ENCODE measurements at places on chromosomes 6 and 20.

GRCh38 chr6:2575236-2575635, 175.5 kb downstream of the MYLK4 start:
- no peak for DNase-seq

DNA sequence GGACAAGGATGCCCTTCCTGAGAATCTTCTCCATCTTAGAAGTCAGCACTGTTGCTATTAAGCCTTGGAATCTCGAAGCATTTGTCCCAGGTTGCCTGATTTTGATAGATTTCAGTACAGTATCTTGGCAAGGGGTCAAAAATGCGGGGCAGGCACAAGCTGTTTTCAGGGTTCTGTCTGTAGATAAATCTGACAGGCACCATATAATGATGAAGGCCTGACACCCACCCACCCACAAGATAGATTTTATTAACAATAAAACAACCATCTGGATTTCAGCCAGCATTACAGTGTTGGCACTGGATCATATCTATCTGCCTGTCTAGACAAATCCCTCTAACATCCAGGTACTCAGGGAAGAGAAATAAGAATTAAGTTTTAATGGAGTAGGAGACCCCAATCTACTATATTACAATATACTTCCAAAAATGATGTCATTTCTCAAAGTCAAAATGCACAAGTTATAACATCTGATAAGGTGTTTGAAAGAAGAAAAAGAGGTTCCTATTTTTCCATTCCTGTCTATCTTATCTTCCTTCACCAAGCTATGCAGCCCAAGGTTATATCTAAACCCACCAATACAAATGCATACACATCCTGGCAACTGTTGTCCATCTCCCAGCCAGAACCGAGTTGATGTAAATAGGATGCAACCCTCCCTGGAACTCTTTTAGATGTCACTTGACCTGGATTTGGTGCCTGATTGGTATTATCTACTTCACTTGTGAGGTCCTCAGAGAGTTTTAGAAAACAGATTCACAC, 10.7 kb downstream of the NEDD9 start:
- DNase-seq, result no peak

GRCh38 chr6:32222333-32223230, 1.3 kb downstream of the NOTCH4 start:
- DNase-seq, result no peak

DNA sequence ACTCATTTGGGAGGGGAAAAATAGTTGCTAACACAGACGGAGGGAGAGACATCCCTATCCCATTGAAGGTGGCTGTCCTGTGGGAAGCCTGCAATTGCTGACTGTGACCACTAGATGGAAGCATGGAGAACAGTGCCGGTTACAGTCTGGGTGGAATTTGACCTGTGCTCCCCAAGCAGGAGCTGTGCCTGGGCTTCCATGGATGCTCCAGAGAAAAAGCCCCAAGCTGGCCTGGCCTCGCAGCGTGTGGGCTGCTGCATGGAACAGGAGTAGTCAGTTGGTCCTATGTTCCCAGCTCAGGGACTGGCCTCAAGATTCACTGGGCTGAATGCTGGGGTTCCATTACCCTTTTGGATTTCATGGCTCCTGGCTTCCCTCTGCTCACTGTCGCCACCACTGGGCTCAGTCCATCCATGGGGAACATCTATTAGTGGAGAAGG, 116.3 kb upstream of the CHD6 start:
- DNase-seq, result no peak

DNA sequence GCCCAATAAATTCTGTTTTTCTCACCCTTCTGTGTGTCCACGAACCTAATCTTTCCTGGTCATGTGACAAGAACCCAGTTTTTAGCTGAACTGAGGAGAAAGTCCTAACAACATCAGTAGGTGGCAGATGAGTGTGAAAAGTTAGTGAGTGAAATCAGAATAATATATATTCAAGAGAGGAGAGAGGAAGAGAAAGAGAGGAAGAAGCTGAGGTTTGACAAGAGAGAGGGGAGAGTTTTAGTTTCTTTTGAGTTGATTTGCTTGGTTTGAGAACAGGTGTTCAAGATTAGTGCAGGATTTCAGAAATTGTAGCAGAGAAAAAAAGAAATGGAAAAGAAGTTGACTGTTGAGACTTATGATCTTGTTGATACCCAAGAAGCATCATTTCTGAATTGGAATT, 930.5 kb upstream of the FLRT3 start:
- DNase-seq, result no peak

GRCh38 chr6:111113336-111114086, 26.2 kb downstream of the SLC16A10 start:
- no peak for DNase-seq

DNA sequence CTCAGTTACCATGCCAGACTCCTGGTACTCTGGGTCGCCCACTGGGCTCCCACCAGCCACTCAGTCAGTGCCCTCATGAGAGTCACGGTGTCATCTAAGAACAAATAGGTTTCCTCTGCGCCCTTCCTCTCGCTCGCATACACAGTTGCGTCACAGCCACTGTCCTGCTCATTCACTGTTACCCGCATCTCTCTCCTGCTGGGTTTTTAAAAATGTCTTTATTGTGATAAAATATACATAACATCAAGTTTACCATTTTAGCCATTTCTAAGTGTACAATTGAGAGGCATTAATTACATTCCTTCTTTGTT, 4.0 kb downstream of the TEAD3 start:
- no peak for DNase-seq

DNA sequence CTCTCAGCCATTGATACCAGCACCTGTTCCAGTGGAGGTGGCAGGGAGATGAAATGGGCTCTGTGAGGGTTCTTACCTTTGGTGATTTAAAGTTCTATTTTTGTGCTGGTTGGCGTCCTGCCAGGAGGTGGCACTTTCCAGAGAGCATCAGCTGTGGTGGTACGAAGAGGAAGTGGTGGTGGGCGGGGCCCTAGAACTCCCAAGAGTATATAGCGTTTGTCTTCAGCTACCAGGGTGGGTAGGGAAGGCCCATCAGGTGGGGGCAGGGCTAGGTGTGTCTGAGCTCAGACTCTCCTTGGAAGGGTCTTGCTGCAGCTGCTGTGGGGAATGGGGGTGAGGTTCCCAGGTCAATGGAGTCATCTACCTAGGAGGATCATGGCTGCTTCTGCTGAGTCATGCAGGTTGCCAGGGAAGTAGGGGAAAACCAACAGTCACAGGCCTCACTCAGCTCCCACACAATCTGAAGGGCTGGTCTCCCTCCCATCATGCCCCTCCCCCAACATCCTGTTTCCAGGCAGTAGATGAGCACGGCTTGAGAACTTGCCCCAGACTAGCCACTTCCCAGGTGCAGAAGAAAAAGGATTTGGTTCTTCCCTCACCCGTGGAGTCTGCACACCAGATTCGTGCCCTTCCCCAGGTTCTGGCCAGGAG, 46.6 kb downstream of the MOXD1 start:
- peak; percentile 9 for DNase-seq

GRCh38 chr20:32523613-32524213, 61.4 kb downstream of the NOL4L start:
- no peak for DNase-seq

GRCh38 chr20:24868396-24868927, 80.6 kb upstream of the CST7 start:
- DNase-seq, result no peak

DNA sequence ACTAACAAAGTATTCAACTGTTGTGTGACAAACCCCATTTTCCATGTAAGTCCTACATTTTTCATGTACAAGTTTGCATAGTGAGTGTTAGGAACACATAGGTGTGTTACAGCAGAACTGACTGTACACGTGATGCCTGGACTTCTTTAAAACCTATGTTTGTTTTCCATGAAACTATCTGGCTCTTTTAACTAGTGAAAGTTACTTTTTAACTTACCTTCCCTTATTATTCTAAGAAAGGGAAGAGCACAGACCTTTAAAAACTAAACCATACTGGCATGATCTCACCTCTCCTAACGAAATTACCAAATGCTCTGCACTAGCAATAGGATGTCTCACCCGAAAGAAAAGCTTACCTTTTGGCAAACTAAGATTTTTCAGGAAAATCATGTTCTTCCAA, 87.8 kb downstream of the CENPW start:
- no peak for DNase-seq

DNA sequence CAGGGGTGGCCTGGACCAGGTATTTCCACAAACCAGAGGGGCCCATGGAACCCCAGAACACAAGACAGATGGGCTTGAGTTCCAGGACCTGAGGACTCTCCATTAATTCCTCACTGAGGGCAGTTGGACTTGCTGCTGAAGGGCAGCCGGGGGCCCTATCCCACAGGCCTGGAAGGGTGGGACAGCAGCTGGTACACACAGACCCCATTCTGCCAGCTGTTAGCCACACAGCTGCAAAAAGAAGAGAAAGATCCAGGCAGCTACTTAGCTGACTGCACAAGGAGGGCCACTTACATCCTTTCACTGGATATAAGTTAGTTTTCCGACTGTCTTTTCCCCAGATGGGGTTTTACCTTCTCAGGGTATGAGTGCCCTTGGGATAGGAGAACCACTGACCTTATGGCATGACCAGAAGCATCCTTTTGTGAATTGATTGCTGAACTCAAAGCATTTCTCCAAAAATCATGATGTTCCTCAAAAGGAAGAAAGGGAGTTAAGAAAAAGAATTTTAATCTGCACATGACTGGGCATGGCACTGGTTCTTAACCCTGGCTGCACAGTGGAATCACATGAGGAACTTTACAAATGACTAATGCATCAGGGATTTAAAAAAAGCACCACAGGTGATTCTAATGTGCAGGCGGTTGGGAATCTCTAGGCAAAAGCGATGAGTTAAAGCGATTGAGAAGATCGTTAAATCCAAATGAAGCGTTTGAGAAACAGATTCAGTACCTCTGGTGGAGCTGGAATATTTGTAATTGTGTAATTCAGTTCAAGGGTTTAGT, 199.4 kb downstream of the TFAP2A start:
- no peak for DNase-seq

- DNase-seq, result no peak
Measured at GRCh38 chr6:40807484-40807883, 220.3 kb upstream of the LRFN2 start.

DNA sequence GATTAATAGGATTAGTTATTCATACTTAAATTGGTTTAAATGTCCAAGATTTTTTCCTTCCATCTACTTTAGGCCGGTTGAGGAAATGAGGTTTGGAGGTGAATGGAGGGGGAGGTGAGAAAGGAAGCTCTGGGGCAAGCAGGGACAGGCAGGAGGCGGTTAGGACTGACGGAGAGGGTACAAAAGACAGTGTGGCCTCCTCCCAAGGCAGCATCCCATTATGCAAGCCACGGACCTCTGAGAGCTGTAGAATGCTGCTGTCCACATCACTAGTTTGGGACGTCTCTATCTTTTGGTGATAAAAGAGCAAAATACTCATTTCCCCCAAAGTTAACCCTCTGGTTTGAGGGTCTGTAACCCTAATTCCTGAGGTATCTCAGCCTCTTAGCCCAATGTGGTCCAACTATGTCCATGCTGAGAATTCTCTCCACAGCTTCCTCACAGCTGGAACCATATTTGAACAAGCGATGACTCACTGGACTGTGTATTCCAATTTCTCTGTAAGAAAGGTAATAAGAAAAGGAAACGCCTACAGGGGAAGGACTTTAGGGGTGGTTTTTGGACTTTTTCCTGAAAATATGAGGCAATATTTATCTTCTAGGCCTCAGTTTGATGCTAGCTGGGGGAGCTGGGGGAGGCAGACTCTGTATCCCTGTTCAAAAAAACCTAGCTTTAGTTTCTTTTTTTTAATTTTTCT, 172.2 kb downstream of the TFAP2B start:
- DNase-seq, result no peak

GRCh38 chr6:54291738-54292137, 16.5 kb upstream of the TINAG start:
- no peak for DNase-seq

DNA sequence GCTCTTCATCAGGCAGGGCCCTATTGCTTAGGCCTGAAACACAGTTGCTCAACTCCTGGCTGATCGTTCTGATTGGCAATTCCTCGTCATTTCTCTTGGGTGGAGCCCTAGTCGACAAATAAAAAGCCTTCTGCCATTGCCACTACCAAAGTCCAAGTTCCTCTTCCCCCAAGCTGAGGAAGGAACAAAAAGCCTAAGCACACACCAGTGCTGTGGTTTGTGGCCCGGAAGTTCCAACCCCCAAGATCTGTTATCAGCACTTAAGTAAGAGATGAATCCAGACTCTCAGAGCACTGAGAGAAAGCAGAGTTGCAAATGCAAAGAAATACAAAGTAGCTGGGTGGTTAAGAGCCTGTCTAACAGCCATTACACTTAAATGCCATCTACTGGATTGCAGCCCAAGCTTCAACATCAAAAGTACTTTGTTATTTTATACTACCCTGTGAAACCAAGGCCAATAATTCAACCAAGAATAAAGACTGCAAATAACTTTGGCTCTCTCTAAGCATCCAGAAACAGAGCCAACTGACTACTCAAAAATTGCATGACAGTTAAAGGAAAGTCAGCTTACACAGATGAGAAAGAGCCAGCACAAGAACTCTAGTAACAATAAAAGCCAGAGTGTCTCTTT, 1024.0 kb downstream of the GRIK2 start:
- no peak for DNase-seq

DNA sequence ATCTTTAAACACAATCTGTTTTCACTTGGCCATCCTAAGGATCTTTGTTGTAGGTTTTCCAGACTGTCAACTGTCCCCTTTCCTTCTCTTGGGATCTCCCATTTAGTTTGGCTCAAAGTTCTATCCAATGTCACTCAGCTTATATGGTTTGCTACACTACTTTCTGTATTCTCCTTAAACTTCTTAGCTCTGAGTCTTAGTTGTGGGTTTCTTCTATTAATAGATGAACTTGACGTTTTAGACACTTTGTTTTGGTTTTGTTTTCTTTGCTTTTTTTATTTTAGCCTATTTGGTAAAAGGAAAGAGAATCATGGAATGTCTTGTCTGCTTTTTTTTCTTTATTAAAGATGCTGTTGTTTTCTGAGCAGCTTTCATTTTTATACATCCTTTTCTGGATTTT, 11.4 kb downstream of the RMND1 start:
- DNase-seq, result no peak

GRCh38 chr6:3987053-3987452, 91.9 kb downstream of the FAM217A start:
- no peak for DNase-seq

DNA sequence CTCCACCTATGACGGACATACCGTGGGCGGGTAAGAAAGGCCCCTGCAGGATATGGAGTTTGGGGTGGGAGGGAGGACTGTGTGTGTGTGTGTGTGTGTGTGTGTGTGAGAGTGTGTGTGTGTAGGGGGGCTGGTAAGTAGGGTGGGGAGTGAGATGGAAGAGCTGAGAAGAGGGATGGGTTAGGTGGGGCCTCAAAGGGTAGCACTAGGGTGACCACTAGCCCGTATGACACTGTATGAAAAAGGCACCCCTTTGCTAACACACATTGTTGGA, 7.1 kb downstream of the DDR1 start:
- no peak for DNase-seq

DNA sequence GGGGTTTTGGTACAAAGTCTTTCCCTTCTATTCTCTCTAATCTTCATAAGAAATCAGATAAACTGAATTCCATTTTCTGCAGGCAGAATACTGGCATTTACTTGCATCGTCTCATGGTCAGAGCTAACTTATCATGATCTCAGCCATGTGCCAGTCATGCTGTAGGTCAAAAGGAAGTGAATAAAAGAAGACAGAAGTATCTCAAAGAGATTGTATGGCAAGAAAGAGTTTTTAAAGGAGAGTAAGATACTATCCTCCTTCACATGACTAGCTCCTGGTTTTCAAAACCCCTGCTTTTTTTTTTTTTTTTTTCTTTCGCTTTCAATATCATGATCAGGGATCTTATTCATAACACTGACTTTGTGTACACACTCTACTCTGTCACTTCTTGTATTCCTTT, 398.3 kb downstream of the C6orf118 start:
- DNase-seq, result no peak

Measured in activated CD8-positive, alpha-beta memory T cell treated with anti-CD3 and anti-CD28 coated beads for 48 hours (primary cell).